SK-N-DZ (cell line): ENCODE measurements at places on chromosomes 6 and 20.

DNA sequence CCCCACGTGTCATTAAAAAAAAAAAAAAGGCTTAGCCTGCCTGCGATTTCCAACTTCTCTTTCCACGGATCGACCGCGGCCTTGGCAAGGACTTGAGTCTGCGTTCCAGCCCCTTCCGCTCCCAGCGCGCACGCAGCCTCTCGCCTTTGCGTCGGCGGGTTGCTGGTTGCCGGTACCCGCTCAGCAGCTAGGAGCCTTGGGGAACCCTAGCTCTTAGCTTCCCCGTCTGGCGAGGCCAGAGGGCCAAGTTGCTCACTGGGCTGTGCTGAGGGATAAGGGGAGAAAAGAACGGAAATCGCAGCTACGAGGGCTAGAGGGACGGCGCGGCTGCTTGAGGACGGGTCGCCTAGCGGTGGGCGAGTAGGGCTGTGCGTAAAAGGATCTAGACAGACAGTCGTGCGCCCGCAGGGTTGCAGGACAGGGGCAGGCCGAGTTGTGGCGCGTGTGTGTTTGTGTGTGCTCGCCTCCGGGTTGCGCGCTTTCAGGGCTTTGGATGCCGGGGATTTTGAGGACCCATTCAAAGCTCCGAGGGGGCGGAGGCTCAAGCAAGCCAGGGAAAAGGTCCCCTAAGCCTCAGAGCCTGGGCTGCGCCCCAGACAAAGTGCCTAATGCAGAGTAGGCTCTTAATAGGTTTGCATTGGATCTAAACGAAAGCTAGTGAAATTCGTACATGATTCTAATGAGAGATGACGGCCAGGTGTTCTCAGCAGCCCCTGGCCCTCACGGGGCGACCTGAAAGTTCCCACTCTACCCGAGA, 40.5 kb upstream of the OSTM1 start:
- peak; percentile 67 for DNase-seq

DNA sequence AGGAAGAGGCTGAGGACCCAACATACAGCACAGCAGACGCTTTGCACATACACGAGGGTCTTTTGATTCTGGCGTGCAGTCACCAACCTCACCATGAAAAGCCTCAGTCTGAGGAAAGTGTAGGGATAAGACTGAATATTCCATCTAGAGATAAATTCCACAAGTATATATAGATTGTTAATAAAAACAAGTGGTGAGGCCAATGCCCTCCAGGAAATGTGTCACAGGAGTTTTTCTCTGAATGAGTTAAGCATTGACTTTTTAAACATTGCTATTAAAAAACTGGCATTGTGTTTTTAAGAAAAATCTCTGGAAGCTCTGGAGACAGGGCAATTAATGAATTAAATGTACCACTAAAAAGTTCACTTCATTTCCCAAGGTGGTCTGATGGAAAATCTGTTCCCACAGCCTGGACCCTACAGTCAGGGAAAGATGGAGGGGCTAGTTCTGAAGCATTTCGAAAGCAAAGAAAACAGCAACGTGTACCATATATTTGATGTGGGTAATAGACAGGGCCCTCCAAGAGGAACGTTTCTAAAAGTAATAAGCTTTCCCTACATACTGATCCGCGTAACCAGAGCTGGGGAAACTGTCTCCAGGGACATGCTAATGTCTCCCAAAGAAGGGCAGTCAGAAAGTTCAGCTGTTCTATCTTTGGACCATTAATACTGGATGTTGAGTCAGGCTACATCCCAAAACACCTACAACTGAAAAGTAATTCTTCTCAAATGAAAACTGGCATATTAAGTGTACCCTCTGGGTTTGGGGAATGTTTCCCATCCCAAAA, 301.1 kb downstream of the FOXC1 start:
- DNase-seq = no peak

GRCh38 chr6:166640342-166641043, 13.4 kb upstream of the RPS6KA2 start:
- DNase-seq = no peak

- no peak for DNase-seq
Measured at GRCh38 chr6:52423971-52424381, 3.8 kb downstream of the EFHC1 start.

DNA sequence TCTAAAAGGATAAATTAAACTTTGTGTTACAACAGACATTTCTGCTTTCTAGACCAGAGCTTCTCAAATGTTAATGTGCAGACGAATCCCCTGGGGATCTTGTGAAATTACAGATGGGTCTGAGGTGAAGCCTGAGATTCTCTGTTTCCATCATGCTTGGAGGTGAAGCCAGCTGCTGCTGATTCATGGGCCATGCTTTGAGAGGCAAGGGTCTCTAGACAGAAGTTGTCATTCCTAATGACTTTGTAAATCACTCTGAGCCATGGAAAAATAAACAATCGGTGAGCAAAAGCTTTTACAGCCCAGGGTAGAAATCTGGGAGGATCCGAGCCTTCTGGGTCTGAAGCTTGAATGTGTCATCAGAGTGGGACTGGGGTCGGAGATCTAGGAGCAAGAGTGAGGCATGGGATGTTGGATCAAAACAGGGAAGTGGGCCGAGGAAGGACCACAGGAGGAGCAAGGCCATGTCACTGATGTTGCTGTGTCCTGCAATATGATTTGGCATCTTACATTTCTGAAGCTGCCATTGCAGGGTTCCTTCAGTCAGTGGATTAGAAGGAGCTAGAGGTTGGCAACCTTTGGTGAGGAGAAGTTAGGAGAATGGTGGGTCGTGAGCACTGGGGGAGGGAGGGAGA, 77.3 kb downstream of the TRMT11 start:
- peak; percentile 65 for DNase-seq

- DNase-seq = no peak
Measured at GRCh38 chr20:61053487-61053886, 198.6 kb upstream of the CDH4 start.

DNA sequence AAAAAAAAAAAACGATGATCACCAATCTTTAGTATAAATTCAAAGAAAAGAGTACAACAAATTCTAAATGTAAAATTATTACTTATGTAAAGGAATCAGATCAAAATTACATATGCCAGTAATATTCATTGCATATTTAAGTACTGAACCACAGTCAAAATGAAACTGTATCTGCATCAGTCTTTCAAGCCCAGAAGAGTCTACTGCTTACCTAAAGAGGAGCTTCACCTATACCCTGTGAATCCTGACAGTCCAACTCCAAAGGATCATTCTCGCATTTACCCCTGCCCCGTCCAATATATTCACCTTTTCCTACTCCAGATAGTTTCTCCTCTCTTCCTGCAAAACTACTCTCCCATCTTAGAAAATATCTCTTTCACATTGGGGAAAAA, 9.2 kb downstream of the ATG5 start:
- DNase-seq = no peak

DNA sequence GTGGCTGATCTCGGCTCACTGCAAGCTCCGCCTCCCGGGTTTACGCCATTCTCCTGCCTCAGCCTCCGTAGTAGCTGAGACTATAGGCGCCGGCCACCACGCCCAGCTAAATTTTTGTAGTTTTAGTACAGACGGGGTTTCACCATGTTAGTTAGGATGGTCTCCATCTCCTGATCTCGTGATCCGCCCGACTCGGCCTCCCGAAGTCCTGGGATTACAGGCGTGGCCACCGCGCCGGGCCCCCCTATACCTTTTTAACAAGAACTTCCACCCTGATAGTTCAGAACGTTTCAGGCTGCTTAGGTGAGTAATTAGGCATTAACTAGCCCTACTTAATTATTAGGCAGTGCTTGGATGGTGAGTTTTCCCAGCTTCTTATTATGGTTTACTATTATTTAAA, 552.5 kb downstream of the BCKDHB start:
- no peak for DNase-seq

- DNase-seq = peak; percentile 95
Measured at GRCh38 chr20:39568109-39568508, 606.0 kb downstream of the DHX35 start.

DNA sequence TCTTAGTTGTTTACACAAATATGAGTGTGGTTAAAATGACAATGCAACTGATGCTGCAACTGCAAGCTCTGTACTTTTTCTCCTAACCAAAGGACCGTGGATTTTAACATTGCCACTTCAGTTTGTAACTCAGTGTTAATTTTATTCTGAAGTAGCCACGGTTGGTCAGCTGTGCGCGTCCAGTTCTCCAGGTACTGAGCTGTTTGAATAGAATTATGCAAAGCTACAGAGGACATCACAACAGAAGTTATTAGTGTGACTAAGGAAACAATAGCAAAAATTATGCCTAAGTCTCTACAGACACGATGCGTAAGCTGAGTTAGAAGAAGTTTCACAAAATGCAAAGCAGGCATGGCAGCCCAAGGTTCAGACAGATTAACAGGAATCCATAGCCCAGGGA, 4.4 kb upstream of the ABHD12 start:
- no peak for DNase-seq

DNA sequence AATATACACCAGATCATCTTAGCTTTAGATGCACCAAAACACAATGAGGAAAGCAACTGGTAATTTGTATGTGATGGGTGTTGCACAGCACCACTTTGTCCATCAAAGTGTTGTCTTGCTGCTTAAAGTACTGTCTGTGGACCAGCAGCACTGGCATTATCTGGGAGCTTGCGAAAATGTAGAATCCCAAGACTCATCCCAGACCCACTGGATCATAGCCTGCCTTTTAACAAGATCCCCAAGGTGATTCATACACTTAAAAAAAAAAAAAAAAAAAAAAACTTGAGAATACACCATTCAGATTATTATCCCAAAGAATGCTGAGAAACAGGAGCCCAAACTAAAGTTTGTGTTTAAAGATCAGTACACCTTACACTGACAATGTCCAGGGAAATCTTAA, 123.4 kb downstream of the TASP1 start:
- DNase-seq = no peak

- no peak for DNase-seq
Measured at GRCh38 chr6:144870782-144871181, 585.6 kb downstream of the UTRN start.

DNA sequence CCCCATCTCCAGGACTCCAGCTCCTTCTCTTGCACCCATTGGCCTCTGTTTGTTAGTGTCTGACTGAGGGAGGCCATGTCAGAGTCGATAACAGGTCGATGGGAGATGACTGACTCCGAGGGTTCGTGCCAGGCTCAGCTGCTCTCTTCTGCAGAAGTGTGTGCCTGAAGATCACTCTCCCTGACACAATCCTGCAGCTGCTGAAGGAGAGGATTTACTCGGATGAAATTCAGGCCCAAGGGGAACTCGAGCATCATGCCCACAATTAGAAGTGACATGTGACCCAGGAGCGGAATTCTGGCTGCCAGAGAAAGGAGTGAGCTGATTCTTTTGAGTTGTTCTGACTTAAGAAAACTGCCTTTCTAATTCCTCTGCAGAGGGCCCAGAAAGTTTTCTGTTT, 318.2 kb downstream of the MAFB start:
- DNase-seq = peak; percentile 38

GRCh38 chr6:88290411-88290810, 124.3 kb upstream of the CNR1 start:
- no peak for DNase-seq

DNA sequence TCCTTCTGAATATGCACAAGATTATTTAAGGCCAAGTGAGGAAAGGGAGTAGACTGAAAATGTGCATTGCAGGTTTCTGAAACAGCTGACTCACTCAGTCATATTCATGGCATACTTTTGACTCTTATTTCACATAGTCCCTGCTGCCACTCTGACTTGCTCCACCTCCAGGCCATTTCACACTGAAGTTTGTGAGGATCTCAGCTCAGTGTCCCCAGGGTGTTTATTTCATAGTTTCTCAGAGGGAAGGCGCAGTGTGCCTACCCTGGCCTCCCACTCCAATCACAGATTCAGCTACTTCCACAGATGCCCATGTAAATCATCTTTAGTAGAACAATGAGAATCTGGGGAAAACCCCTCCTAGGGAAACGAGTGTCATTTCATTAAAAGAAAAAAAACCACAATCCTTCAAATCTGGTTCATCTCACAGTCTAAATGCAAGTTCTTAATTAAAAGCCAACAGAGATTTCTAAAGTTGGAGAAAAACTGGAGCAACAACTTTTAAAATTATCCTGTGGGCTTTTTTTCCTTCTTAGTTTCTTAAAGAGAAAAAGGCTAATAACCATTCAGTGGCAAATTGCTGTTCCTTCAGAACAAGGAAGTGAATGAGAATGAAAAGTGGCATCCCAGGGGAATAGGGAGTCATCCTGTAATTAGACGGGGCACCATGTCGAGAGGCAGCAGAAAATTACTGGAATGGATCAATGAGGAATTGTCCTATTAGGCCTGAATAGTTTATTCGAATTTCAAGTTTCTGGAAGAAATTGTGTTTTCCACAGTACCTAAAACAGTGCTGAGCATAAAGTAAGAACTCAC, 133.6 kb downstream of the TFAP2B start:
- DNase-seq = no peak

DNA sequence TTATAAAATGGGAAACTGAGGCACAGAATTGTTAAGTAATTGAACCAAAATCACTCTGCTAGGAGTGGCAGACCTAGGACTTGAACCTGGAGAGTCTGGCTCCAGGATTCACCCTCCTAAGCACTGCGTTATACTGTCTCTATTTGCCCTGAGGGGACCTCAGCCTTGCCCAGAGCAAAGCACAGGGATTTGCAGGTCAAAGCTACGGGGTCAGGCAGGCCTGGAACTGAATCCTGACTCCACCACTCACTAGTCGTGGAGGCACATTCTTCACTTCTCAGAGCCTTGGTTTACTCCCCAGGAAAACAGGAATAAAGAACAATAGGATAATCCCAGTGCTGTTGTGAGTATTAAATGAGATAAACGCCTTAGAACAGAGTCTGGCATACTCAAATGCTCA, 19.4 kb downstream of the KCNK15 start:
- no peak for DNase-seq

- no peak for DNase-seq
Measured at GRCh38 chr20:41938353-41938752, 320.2 kb upstream of the CHD6 start.

DNA sequence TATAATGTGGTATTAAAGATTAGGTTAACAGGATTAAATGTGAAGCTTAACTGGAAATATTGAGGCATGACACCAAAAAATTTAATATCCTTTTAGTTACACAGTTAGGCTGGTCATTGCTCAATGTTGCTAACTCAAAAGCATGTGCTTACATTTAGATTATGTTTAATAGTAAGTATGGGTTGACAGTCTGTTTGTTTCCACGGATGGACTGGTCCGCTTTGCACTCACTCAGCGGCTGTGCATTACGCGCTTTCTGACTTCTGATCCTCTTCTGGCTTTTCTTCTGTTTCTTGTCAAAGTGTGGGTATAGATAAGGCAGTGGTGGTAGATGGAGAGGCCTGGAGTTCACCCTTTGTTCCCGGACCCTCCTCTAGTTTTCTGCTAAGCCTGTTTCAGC, 174.9 kb downstream of the RIMS1 start:
- DNase-seq = peak; percentile 45

GRCh38 chr6:149483849-149484655, 762 bp downstream of the ZC3H12D start:
- DNase-seq = no peak
